RPMI8226 (cell line): ENCODE measurements at places on chromosomes 7 and 10.

- peak; percentile 24 for DNase-seq
Measured at GRCh38 chr10:70174058-70174741, 3.9 kb upstream of the SAR1A start.

GRCh38 chr7:47428052-47428767 is 153.7 kb downstream of the TNS3 start:
- DNase-seq: no peak

DNA sequence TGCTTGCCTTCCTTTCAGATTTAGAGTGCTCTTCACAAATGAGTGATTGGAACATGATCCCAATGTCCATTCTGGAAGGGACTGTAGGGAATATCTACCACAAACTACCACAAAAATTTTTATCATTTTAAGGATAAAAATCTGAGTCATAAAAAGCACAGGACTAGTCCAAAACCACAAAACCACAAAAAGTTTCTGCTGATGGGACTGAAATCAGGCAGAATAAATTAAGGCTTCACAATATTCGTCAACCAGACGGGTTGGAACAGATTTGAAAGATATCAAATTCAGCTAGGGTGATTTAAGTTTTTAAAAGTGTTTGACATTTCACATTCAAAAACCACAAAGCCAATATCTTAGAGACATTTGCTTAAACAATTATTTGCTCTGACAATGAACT is 100.1 kb upstream of the PTN start:
- no peak for DNase-seq

DNA sequence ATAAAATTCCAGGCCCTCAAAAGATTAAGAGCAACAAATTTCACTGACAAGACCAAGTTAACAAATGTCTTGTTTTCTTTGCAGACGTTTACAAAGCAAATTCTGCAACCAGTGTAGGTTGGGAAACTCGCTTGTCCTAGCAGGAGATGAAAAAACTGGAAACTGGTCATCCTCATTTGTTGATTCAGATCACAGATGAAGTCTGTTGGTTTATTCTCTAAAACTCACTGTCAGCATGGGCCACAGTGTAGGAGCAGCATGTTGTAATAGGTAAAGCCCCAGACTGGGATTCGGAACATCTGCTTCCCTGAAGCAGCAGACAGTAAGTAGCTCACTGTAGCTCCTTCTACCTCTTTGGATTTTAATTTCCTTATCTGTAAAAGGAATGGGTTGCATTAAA is 31.5 kb downstream of the PANK1 start:
- no peak for DNase-seq

- no peak for DNase-seq
Measured at GRCh38 chr10:11886851-11887250, 63.7 kb downstream of the PROSER2 start.

DNA sequence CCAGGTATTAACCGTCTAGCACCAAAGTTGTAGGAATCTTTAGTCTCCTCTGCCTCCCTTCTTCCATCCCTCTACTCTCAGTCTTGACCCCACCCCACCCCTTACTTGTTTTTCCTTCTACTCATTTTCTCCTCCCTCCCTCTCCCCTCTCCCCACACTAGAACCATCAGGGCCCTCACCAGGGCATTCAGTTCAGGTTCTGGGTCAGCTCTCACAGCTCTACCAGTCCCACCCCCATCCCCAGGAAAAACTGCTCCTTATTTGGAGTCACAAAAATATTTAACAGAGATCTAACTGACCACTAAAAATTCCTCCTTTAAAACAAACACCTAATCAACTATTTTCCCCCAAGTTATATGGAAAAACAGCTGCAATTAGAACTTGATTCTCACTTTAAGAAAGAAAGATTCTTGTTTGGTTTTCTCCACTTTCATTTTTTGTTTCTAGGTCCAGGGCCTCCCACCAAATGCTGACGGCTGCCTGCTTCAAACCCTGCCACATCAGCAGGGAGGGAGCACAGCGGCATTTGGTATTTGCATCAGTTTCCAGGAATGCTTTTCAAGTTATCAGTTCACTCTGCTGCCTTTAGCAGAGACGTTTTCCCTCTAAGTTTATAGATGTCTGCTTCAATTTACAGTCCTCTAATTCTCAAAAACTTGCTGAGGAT is 2.8 kb upstream of the COL1A2 start:
- no peak for DNase-seq

DNA sequence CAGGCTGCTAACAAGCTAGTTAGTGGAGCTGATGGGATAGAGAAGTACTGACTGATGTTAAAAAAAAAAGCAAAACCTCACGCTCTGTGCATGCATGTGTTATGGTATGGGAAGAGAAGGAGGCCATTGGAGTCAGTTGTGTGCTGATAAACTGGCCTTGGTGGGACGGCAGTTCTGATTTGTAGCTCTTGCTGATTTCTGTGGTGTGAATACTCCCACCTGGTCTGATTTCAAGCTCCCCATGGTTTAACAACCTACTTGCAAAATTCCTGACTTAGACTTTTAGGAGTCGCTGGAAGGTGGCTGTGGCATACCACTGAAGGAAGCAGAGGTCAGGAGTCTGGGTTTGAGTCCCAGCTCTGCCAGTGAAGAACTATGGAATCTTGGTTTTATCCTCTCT is 15.2 kb downstream of the CAMK1D start:
- no peak for DNase-seq

DNA sequence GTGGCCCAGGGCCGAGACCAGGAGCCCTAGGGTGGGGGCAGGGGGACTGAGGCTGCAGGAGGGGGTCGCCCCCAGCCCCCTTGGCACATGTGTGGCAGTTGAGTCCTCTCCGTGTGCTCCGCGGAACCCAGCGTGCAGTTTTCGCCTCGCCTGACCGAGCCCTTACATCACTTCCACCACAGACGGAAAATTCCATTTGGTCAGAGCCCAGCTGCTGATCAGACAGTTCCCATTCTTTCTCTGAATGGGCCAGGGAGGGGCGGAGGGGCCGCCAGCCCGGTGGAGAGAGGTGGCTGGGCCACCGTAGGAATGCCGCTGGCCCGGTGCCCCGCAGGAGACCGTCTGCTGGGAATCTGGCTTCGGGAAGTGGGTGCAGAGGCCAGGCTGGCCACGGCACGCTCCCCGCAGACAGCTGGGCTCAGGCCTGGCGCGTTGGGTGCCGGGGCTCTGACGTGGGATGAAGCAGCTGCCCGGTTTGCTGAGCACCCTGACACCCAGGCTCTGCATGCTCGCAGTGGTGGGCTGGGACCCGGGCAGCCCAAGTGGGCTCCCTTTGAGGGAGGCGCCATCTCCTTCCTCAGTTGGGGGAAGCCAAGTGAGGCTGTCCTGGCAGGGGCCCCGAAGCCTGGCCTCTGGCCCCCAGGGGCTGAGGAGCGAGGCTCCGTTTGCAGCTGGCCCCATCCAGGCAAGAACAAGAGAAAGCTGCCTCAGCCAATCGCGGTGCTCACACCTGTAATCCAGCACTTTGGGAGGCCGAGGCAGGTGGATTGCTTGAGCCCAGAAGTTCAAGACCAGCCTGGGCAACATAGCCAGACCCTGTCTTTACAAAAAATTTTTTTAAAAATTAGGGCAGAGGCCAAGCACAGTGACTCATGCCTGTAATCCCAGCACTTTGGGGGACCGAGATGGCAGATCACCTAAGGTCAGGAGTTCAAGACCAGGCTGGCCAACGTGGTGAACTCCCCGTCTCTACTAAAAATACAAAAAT is 9.9 kb downstream of the TTYH3 start:
- DNase-seq: peak; percentile 81

GRCh38 chr10:27819781-27820531 is 74.3 kb upstream of the MKX start:
- DNase-seq: no peak

- no peak for DNase-seq
Measured at GRCh38 chr7:34445653-34446052, 212.4 kb upstream of the NPSR1 start.

GRCh38 chr7:74579800-74580685 is 77.5 kb upstream of the GTF2I start:
- no peak for DNase-seq

- DNase-seq: no peak
Measured at GRCh38 chr7:112765105-112765504, 25.1 kb downstream of the TMEM168 start.

DNA sequence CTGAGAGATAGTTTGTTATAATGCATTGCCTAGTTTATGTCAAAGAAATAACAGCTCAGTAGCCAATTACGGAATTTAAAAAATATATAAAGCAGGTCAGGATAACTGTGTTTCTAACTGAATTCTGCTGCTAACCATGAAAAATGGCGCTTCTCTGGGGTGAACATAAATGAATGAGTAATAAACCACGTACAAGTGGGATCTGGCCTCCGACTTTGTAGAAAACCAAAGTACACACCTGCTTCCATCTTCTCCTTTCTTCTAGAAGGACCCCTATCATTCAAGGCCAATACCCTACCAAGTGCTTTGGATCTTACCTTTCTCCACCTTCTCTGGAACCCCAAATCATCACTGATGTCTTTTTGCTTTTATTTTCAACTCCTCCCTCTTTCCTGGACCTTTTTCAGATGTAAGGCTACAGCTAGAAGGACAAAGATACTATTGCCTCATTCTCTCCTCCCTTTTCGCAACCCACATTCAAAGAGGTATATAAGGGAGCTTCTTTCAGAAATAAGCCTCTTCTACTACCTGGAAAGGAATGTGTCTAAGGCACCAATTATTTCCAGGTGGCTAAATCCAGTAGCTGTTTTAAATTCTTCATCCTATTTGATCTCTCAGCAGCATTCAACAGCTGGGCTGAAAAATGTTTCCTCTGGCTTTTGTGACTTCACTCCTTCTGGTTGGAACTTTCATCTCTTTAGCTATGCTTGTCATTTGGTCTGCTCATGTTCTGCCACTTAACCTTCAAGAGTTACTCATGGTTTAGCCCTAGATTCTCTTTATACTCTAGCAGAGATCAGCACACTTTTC is 37.7 kb downstream of the NAMPT start:
- DNase-seq: no peak

- no peak for DNase-seq
Measured at GRCh38 chr10:1402016-1402770, 335.1 kb downstream of the ADARB2 start.

- no peak for DNase-seq
Measured at GRCh38 chr10:30373596-30374327, 24.7 kb upstream of the MTPAP start.

DNA sequence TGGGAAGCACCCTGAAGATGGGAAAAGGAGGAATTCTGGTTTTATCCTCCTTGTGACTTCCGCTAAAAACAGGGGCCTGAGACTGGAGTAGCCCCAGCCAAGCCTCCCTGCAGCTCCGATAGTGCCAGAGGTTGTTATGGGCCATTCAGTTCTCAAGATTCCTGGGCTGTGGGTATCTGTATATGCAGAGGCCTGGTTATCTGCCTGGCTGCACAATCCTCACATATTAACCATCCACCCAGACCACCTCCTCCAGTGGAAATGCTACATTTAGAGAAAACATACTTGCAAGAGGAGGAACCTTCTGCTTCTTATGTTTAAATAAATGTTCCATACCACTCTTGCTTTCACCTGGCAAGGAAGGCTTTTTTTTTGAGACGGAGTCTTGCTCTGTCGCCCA is 34.6 kb downstream of the ARL3 start:
- no peak for DNase-seq

DNA sequence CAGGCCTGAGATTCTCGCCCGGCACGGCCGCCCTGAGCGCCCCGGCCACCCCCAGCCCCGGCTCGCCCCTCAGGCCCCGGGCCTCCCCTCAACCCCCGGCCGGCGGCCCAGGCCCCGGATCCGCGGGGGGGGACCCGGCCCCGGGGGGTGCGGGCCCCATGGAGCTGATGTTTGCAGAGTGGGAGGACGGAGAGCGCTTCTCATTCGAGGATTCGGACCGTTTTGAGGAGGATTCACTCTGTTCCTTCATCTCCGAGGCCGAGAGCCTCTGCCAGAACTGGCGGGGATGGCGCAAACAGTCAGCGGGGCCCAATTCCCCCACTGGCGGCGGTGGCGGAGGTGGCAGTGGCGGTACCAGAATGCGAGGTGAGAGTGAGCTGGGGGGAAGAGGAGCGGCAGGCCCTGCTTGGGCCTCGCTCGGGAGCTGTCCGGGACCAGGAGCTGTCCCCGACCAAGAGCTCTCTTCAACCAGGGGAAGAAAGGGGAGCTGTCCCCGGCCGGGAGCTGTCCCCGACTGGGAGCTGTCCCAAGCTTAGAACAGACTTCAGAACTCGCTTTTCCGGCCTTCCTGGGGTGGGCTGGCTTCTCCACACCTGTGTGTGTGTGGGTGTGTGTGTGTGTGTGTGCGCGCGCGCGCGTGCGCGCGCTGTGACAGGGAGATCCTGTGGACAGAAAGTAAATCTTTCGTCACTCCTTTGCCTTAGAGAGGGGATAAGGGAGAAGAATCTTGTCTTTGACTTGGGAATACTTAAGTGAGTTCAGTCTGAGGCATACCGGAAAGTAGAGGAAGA is 510 bp downstream of the ZSWIM8 start:
- DNase-seq: no peak

DNA sequence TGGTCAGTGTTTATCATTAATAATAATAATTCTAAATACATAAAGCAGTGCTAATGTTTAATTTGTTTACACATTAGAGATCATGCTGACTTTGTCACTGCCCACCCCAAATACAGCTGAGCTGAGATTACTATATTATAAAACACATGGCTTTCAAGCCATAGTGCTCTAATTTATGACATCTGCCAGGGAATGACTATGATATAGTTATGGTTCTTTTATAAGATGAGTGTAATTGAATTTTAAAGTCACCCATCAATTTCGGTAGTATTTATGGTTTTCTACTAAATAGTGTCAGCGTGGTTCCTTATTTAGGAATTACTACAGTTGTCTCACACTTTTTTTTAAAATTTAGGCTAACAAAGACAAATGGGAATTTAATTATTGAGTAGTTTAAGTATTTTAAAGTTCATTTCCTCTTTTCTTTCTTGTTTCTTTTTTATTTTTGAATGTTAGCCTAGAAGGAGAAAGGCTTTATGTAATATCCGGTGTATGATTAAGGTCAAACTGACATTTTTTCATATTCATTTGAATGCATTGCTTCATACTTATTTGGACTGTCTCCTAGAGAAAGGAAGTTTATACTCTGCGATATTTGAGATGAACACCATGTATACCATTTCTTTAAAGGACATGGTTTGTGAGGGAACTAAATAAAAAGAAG is 3.9 kb downstream of the CDK14 start:
- DNase-seq: no peak

- DNase-seq: no peak
Measured at GRCh38 chr10:33183655-33184054, 150.8 kb downstream of the NRP1 start.
